ENCODE measurements at places on chromosomes 2 and 18. TPM values are rescaled to one million over a fixed set of nuclear protein-coding genes. Genes with fewer than 3 reads are reported as not detected.

DSG1 gene
- not detected for total RNA-seq

ASIC4 gene
- total RNA-seq: 0.09 TPM

STON1 gene
- total RNA-seq: 14.5 TPM

ERBB4 gene
- 0.42 TPM for total RNA-seq

EML6 gene
- 1.7 TPM for total RNA-seq

GPR45 gene
- total RNA-seq: not detected

GNLY gene
- total RNA-seq: not detected

CRACDL gene
- total RNA-seq: not detected

FSIP2 gene
- total RNA-seq: not detected

TMEM169 gene
- under 0.01 TPM for total RNA-seq

PSMA8 gene
- not detected for total RNA-seq

TRAF3IP1 gene
- 10.1 TPM for total RNA-seq

DYNAP gene
- total RNA-seq: not detected

TGFA gene
- 0.28 TPM for total RNA-seq

SOCS6 gene
- total RNA-seq: 43.4 TPM

SPATA3 gene
- not detected for total RNA-seq

GPR39 gene
- 7.4 TPM for total RNA-seq

FOXD4L1 gene
- total RNA-seq: 0.30 TPM

CCDC121 gene
- total RNA-seq: 0.83 TPM

LPIN1 gene
- 39.2 TPM for total RNA-seq

GAD1 gene
- total RNA-seq: not detected

RGPD3 gene
- 0.37 TPM for total RNA-seq

COL4A3 gene
- under 0.01 TPM for total RNA-seq

CHAC2 gene
- total RNA-seq: 2.1 TPM

HOXD8 gene
- 7.7 TPM for total RNA-seq

SLC38A11 gene
- total RNA-seq: 0.23 TPM

CTAGE1 gene
- not detected for total RNA-seq

RIT2 gene
- total RNA-seq: not detected

IRS1 gene
- 10.4 TPM for total RNA-seq

TBC1D8 gene
- 0.32 TPM for total RNA-seq

RRM2 gene
- total RNA-seq: 7.1 TPM
